ENCODE measurements at places on chromosomes 2 and 18.

DNA sequence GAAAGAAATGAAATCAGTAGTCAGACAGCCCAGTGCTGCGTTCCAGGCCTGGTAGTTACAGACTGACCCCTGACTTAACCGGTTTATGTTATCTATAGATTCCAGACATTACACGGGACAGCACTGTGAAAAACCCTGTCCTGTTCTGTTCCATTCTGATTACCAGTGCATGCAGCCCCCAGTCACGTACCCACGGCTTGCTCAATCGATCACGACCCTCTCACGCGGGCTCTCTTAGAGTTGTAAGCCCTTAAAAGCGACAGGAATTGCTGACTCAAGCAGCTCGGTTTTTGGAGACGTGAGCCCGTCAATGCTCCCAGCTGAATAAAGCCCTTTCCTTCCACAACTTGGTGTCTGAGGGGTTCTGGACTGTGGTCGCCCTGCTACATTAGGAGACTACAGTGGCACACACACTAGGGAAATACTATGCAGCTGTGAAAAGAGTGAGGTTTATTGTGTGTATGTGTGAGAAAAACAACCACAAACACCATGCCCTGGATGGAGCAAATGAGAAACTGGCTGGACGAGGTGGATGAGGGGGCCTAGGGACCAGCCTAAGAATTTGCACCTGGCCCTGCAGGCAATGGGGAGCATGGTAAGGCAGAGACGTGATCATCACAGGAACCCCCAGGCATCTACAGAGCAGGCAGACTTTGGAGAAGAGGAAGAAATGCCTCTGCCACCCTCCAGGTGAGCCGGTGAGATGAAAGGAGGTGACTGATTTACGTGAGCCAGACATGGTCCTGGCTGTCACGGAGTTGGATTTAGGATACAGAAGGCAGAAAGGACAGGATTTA is 49.1 kb upstream of the SEMA4C start:
- DNase-seq = no peak

GRCh38 chr2:199302851-199303250 is 154.9 kb downstream of the SATB2 start:
- DNase-seq = no peak

GRCh38 chr2:201621293-201621999 is 21.9 kb downstream of the TMEM237 start:
- no peak for DNase-seq

GRCh38 chr2:70069049-70069448 is 18.2 kb upstream of the PCBP1 start:
- DNase-seq = peak; percentile 82

DNA sequence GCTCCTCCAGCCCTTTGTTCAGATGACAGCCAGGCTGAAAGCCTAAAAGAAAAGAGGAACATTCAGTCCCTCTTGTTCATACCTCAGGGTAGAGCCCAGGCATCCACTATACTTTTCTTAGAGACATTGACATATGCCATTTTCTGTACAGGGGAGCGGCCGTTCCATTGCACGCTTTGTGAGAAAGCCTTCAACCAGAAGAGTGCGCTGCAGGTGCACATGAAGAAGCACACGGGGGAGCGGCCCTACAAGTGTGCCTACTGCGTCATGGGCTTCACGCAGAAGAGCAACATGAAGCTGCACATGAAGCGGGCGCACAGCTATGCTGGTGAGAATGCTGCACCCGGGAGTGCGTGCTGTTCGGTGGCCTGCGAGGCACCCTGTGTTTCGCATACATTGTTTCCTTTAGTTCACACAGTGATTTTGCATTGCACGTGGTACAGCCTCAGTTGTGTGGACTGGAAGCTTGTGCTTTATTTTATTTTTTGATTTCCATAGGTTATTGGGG is 138.2 kb downstream of the ZNF236 start:
- no peak for DNase-seq

DNA sequence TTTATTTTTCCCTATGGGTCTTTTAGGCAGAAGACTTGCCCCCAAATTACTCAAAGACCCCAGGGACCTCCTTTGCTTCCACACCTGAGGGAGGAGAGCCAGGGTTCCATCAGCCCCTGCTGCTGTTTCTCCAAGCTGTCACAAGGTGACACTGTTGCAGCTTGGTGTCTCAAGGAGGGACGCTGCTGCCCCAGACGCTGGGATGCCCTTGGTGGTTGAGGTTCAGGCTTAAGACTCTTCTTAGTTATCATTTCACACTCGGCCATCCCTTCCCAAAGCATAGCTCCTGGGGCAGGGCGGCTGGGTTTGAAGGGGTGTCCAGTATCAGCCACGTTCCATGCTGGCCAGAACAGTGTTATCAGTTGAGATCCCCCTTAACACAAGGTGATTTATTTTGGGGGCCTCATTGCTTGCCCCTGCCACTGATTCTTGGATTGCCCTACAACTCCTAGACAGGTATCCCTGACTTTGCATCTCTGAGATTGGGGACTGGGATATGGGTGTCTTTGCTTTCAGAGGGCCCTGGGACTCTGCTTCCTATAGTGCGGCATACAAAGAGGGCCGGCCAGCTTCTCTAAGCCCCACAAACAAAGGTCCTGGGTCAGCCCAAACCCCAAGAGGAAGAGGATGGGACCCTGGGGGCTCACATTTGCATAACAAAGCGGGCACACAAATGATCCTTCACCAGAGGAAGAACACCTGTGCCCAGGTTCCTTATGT is 22.7 kb downstream of the GPR55 start:
- peak; percentile 41 for DNase-seq

- no peak for DNase-seq
Observed at GRCh38 chr2:152352616-152353015, 17.6 kb downstream of the FMNL2 start.

- DNase-seq = no peak
Observed at GRCh38 chr2:186913870-186914269, 64.9 kb upstream of the ZSWIM2 start.

- no peak for DNase-seq
Observed at GRCh38 chr18:13566941-13567746, 159.2 kb downstream of the FAM210A start.

- DNase-seq = no peak
Observed at GRCh38 chr18:42925036-42925435, 190.4 kb downstream of the RIT2 start.

GRCh38 chr2:72134408-72134996 is 13.2 kb downstream of the CYP26B1 start:
- no peak for DNase-seq

All from activated CD4-positive, alpha-beta T cell treated with anti-CD3 and anti-CD28 coated beads, Interleukin-2, amount 50 U/mL, for 24 hours (primary cell).